Activated T-helper 1 cell treated with anti-CD3 and anti-CD28 coated beads, Interleukin-12 subunit alpha, Interleukin-12 subunit beta, Interleukin-2, Interleukin-4 antibody, amounts not matched to agents 30 ng/mL and 10 ng/mL and 1 ng/mL, durations not matched to agents 14 hours and 24 hours and 36 hours (primary cell): ENCODE measurements at places on chromosomes 3 and 15.

DNA sequence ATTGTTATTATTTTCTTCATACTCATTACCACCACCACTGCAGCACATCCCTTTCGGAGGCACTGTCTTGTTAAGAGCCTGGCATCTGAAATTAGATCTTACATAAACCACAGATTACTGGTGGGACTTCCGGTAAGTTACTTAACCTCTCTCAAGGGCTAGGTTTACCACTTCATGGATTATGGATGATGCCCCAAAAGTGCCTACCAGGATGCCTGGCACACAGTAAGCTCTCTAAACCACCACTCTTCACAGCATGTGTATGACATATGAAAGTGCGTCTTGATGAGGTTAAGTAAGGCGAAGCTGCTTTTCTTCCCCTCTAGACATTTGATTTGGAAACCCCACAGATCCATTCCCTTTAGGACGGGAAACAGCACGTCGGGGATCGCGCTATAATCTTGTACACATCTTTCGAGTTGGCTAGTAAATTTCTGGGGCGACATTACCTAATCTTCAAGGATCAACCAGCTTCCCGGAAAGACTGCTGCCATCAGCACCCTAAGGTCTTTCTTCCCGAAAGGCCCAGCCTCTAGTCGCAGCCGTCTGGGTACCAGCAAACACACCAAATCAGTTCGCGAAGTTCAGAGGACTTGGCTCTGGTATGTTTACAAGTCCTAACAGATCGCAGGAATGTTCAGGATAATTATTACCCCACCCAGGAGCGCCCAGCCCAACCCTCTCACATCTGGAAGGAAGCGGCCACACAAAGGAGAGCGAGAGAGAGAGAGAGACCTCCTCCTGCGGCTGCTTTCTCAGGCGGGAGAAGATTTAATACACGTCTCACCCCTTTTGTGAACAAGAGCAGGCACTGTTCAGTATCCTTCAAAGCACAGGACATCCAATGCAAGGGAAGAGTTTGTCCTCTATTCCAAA, 155.1 kb upstream of the FRMD4B start:
- no peak for DNase-seq

GRCh38 chr3:54773271-54773670, 154.6 kb downstream of the LRTM1 start:
- no peak for DNase-seq

- DNase-seq, result no peak
These were observed 4.3 kb upstream of the MTFMT start for GRCh38 chr15:65033659-65034269.

GRCh38 chr15:62734706-62735105, 307.8 kb upstream of the TPM1 start:
- DNase-seq, result no peak
